MCF 10A (cell line): ENCODE measurements at places on chromosomes 2 and 18. TPM values are rescaled to one million over a fixed set of nuclear protein-coding genes. Genes with fewer than 3 reads are reported as not detected.

GRCh38 chr2:226758921-226759640 is 40.5 kb downstream of the IRS1 start:
- no peaks in the 10 kb centered on the region for H3K27me3 ChIP-seq
- peak; percentile 67 for DNase-seq
- peaks cover 15% of the 10 kb centered on the region for H3K4me1 ChIP-seq
- no peak overlapping the region for H3K4me3 ChIP-seq

DNA sequence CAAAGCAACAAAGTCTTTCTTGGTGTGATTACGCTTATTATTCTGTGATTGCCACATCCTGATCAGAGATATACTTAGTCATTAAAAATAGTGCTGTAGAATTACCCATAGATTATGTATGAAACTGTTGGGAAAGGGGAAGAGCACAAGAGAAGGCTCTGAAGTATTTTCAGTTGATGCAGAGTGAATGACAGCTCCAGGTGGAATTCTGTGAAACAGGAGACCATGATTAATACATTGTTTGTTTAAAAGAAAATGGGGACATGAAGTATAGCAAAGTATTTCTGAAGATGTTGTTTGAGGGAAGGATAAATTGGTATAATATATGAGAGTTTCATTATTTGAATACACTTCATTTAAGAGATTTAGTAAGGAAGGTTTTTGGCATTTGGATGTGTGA is 307.6 kb upstream of the CDH20 start:
- no peak overlapping the region for H3K27ac ChIP-seq
- DNase-seq, result no peak
- H3K36me3 ChIP-seq, result peaks cover 6% of the 10 kb centered on the region
- no peaks in the 10 kb centered on the region for H3K27me3 ChIP-seq
- H3K4me3 ChIP-seq, result no peak overlapping the region
- H3K4me1 ChIP-seq, result no peaks in the 10 kb centered on the region

IMP4 gene
- 99.8 and 144 TPM in 2 replicates for total RNA-seq

DNA sequence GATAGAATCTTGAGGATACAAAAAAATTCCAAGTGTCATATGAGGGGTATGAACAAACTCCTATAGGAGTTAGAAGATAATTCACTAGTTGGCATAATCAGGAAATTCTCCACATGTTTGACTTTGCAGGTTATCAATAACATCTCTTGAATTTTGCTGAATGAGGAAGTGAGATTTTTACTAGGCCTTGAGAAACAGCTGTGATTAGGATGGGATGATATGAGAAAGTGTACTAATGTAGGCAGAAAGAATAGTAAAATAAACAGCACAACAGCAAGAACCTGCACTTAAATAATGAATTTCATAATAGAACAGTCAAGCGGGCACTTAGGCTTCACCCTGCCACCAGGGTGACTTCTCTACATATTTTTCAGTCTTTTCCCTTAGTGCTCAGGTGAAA is 570.8 kb upstream of the CRIM1 start:
- H3K36me3 ChIP-seq, result no peaks in the 10 kb centered on the region
- no peak for DNase-seq
- H3K4me1 ChIP-seq, result no peaks in the 10 kb centered on the region
- H3K27ac ChIP-seq, result no peak overlapping the region
- peaks cover 10% of the 10 kb centered on the region for H3K27me3 ChIP-seq
- no peak overlapping the region for H3K4me3 ChIP-seq

- H3K4me1 ChIP-seq, result no peaks in the 10 kb centered on the region
- no peak for DNase-seq
- no peak overlapping the region for H3K4me3 ChIP-seq
- H3K36me3 ChIP-seq, result no peaks in the 10 kb centered on the region
- no peak overlapping the region for H3K27ac ChIP-seq
Observed at GRCh38 chr2:60659026-60659425, 97.0 kb upstream of the PAPOLG start.

PSMA8 gene
- not detected in 2 replicates for total RNA-seq

- H3K4me1 ChIP-seq, result no peaks in the 10 kb centered on the region
- peak; percentile 3 for DNase-seq
- no peak overlapping the region for H3K27ac ChIP-seq
Observed at GRCh38 chr2:180370511-180371205, 363.6 kb upstream of the CWC22 start.

DNA sequence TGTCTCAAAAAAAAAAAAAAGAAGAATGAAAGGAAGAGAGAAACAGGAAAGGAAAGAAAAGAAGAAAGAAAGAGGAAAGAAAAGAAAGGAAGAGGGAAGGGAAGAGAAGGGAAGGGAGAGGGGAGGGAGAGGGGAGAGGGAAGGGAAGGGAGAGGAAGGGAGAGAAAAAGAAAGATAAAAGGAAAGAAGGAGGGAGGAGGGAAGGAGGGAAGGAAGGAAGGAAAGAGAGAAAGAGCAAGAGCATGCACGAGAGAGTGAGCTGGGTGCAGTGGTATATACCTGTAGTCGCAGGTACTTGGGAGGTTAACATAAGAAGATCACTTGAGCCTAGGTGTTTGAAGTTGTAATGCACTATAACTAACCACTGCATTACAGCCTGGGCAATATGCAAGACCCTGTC is 6.6 kb upstream of the BAZ2B start:
- H3K27me3 ChIP-seq, result no peaks in the 10 kb centered on the region
- no peak overlapping the region for H3K27ac ChIP-seq
- H3K4me3 ChIP-seq, result no peak overlapping the region
- DNase-seq, result no peak

DNA sequence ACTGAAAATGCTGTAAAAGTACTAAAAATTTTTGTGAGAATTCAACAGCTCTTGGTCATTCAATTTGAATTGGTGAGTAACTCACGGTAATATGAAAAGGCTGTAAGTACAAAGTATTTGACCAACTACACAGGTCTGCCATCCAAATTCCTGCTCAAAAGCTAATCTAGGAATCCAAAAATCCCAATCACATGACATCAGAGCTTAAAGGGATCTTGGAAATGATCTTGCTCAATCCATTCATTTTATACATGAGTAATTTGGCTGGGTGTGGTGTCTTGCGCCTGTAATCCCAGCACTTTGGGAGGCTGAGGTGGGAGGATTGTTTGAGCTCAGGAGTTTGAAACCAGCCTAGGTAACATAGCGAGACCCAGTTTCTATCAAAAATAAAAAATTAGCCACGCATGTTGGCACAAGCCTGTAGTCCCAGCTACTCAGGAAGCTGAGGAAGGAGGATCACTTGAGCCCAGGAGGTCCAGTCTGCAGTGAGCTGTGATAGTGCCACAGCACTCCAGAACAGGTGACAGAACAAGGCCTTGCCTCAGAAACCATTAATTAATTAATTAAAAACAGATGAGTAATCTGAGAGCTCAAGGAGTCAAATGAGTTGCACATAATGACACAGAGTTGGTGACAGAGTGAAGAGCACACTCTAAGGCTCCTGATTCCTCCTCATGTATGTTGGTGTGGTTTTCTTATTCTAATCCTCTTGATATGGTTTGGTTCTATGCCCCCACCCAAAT is 19.8 kb downstream of the SPIRE1 start:
- peak; percentile 67 for DNase-seq
- H3K4me1 ChIP-seq, result peaks cover 33% of the 10 kb centered on the region
- no peaks in the 10 kb centered on the region for H3K27me3 ChIP-seq
- peak overlapping the region; percentile 77 for H3K27ac ChIP-seq

DNA sequence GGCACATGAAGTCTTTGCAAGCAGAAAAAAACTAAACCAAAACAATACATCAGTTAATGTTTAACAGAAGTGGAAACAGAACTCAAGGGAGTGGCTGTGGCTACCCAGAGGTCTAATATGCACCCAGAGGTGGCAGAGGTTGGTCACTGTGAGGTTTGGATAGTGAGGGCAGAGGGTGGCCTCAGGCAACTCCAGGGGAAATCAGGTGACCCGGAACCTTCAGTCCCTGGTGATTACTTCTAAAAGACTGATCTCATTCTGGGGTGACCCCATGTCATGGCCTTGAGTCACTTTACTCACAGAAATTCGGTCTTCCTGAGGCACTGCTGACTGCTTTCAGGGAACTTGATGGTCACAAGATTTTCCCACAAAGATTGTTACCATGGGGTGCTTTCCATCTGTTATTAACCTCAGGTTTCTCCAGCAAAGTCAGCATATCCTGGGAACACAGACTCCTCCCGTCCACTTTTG is 99.4 kb downstream of the TMEM17 start:
- no peaks in the 10 kb centered on the region for H3K27me3 ChIP-seq
- H3K4me3 ChIP-seq, result no peak overlapping the region
- no peak overlapping the region for H3K27ac ChIP-seq
- H3K4me1 ChIP-seq, result peaks cover 11% of the 10 kb centered on the region
- DNase-seq, result no peak

FAM124B gene
- total RNA-seq, result not detected in 2 replicates

EVX2 gene
- not detected in 2 replicates for total RNA-seq

DNA sequence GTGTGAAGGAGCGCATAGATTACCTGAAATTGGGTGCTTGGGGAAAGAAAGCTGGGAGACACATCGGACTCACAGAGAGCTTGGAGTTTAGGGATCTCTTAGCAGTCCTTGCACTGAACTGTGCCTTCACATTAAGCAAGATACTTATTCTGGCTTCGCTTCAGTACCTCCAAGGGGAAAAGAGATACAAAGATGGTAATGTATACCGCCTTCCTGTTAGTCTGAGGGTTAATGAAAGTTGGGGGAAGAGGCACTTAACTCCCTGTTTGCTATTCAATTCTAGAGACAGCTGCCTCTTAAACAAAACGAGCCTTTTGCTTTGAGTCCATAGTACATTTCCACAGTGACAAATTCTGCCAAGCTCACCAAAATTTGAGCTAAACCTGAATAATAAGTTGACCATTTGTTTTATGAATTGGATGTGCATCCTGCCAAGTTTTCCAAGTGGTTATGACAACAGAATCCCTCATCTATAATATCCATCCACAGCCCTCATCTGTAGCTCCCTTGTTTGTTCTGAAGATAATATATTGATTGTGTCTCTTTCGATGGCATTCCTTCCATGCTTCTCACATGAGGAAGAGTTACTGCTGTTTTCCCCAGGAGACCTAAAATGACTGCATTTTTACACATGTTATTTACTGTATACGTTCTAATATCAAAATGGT is 287.1 kb upstream of the ATP5MC3 start:
- no peak overlapping the region for H3K27ac ChIP-seq
- H3K4me3 ChIP-seq, result no peak overlapping the region
- no peak for DNase-seq

DAPL1 gene
- total RNA-seq, result not detected in 2 replicates

EFHD1 gene
- not detected in 2 replicates for total RNA-seq

DNA sequence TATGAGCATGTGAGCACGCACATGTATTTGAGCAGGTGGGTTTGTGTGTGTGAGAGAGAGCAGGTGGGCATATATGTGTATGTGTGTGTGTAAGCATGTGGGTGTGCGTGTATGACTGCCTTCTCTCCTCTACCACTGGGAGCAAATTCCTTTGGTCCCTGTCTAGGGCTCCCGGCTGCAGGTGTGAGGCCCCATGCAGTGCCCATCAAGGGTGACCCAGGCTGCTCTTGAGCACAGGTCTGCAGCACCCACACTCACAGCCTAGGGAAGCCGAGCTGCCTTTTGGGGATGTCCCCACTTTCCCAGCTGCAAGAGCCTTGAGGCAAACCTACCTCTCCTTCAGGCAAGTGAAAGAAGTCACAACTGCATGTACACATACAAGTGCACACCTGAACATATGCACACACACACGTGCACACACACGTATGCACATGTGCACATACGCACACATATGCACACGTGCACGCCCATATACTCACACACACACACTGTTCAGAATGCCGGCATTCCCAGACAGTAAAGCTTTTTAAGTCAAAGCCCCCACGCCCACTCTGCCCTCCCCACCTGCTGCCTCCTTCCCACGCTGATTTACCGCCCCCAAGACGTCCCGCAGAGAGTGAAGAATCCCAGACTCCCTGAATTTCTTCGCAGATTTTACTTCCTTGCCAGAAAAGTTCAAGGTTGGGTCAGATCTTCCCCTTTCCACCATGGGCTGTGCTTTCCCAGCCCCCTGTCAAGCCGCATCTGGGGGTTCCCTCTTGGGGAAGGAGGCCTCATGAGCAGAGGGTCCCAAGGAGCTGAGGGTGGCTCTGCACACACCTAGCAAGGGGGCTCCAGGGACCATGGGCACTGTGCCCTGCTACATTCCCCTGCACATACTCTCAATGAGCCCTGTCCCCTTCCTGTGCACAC is 170.6 kb downstream of the TWIST2 start:
- DNase-seq, result no peak
- H3K27ac ChIP-seq, result no peak overlapping the region
- no peaks in the 10 kb centered on the region for H3K4me1 ChIP-seq

OSBPL6 gene
- 26.2 and 43.1 TPM in 2 replicates for total RNA-seq

DNA sequence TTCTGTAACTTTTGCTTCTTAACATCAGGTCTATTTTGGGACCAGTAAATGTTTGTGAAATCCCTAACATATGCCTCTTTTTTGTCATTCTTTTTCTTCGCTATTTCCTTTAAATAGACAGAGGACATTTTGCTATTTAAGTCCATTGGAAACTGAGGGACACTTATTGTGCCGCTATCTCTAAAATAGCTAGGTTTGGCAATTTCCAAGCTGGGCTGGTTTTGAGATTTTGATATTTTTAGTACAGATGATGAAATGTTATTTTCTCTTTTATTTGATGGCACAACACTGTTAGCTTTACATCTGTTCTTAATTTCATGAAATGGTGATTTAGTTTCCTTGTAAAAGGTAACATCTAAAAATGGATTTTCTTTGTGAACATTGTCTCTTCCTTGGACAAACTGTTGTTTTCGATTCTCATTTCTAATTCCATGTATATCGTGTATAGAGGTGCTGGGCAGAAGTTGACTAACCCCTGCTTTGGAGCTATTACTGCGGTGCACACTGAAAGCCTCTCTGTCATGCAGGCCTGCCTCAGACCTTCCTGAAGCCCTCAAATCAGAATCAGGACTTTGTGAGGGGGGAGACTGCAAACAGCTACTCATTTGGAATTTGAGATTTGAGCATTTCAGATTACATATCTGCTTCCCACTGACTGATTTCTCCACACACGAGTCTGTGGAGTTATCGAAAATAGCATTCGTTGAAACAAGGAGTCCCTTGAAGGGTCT is 594 bp downstream of the RAD51AP2 start:
- no peak for DNase-seq
- peak overlapping the region; percentile 76 for H3K4me3 ChIP-seq
- no peaks in the 10 kb centered on the region for H3K27me3 ChIP-seq
- H3K36me3 ChIP-seq, result peaks cover 2% of the 10 kb centered on the region
- peak overlapping the region; percentile 21 for H3K27ac ChIP-seq

PRSS56 gene
- total RNA-seq, result not detected in 2 replicates

- peaks cover 5% of the 10 kb centered on the region for H3K4me1 ChIP-seq
- peak; percentile 17 for DNase-seq
- H3K4me3 ChIP-seq, result no peak overlapping the region
- peaks cover 13% of the 10 kb centered on the region for H3K27me3 ChIP-seq
- H3K27ac ChIP-seq, result no peak overlapping the region
Observed at GRCh38 chr18:34933909-34934661, 107.1 kb upstream of the MAPRE2 start.

GRCh38 chr2:54083445-54083844 is 32.0 kb upstream of the ACYP2 start:
- no peak overlapping the region for H3K4me3 ChIP-seq
- H3K4me1 ChIP-seq, result no peaks in the 10 kb centered on the region
- DNase-seq, result no peak
- no peaks in the 10 kb centered on the region for H3K27me3 ChIP-seq
- no peaks in the 10 kb centered on the region for H3K36me3 ChIP-seq

IL36B gene
- total RNA-seq, result not detected in 2 replicates

TMEM178A gene
- 0.66 and 0.86 TPM in 2 replicates for total RNA-seq

- H3K36me3 ChIP-seq, result peaks cover 6% of the 10 kb centered on the region
- H3K27ac ChIP-seq, result no peak overlapping the region
- H3K4me3 ChIP-seq, result no peak overlapping the region
- H3K4me1 ChIP-seq, result no peaks in the 10 kb centered on the region
- DNase-seq, result no peak
Observed at GRCh38 chr18:7202169-7202568, 28.7 kb upstream of the LRRC30 start.

- H3K27ac ChIP-seq, result peak overlapping the region; percentile 43
- peaks cover 10% of the 10 kb centered on the region for H3K4me1 ChIP-seq
- H3K27me3 ChIP-seq, result no peaks in the 10 kb centered on the region
Observed at GRCh38 chr18:56402872-56403516, 235.4 kb downstream of the TXNL1 start.

RGPD4 gene
- total RNA-seq, result 0.10 and 0.14 TPM in 2 replicates

PXDN gene
- total RNA-seq, result 96.1 and 114 TPM in 2 replicates

TAF4B gene
- 5.8 and 9.2 TPM in 2 replicates for total RNA-seq
